ENCODE measurements at places on chromosomes 6 and 20. TPM values are rescaled to one million over a fixed set of nuclear protein-coding genes. Genes with fewer than 3 reads are reported as not detected.

Gene RIMS1
- 3.0 TPM for total RNA-seq

Gene KCNQ5
- 1.8 TPM for total RNA-seq

Gene NKX2-2
- total RNA-seq = not detected

Gene SLC17A2
- total RNA-seq = not detected

Gene NFATC2
- 5.0 TPM for total RNA-seq

DNA sequence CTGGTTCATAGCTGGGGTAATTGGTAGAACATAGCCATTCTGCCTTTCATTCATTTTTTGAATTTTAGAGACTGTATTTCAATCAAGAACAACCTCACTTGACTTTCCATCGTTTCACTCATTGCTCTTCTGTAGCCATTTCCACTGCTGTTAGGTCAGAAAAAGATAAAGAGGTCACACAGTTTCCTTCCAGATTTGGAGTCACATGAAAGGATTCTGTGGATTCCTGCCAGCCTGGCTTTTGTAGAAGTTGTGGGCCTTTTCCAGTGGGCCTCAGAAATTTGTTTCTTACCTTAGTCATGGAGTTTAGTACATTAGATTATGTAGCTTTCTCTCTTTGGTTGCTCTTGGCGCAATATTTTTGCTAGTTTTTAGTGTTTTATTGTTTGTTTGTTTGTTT is 157.8 kb downstream of the SASH1 start:
- DNase-seq = no peak

- DNase-seq = no peak
These were observed 2.6 kb downstream of the BNIP5 start for GRCh38 chr6:36333931-36334725.

GRCh38 chr6:112594886-112595594 is 247.9 kb downstream of the RFPL4B start:
- DNase-seq = no peak

DNA sequence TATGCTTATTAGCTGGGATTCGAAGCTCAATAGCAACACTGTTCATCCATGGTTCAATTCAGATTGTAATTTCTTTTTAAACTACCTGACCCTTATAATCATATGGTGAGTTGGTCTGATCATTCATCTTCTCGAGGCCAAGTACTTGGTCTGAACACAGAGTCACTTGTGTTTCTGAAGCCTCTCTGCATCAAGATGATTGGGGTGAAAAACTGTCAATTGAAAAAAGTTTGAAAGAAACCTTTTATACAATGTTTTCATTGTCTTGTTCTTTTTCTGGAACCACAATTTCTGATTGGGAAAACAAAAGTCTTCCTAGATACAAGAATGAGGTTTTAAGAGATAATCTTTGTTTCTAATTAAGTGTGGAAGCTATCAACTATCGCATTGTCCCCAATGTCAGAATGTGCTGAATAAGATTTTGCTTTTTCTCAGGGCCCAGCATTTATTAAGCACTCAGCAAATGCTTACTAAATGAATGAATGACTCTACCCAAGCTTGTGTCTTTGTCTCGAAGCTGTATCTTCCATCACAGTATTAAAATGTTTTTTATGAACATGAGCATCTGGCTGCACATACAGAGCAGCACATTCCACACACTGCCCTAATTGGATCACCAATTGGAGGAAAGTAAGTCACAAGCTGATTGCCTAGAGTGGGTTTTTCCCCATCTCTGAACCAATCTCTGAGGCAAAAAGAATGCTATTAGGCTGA is 45.0 kb upstream of the MOXD1 start:
- no peak for DNase-seq

GRCh38 chr6:6843777-6844176 is 255.3 kb downstream of the LY86 start:
- DNase-seq = no peak

GRCh38 chr6:8628736-8629135 is 193.4 kb upstream of the SLC35B3 start:
- DNase-seq = no peak
